ENCODE measurements at places on chromosomes 2 and 18.

GRCh38 chr2:185284696-185285095 is 453.9 kb upstream of the FSIP2 start:
- DNase-seq: no peak

DNA sequence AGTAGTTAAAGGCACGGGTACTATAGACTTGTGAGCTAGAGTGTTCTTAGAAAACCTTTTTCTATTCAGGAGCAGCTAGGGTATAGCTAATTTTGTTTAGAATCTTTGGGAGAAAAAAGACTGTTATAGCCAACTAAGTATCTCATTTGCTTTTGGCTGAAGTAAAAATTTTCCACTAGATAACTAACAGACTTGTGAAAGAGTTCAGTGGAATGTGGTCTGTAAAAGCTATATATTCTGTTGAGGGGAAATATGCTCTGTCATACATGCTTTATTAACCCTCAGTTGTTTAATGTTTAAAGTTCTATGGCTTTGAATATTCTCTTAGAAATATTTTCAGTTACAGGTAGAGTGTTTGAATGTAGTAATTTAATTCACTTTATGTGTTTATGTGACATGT is 49.7 kb downstream of the RIF1 start:
- DNase-seq: no peak

DNA sequence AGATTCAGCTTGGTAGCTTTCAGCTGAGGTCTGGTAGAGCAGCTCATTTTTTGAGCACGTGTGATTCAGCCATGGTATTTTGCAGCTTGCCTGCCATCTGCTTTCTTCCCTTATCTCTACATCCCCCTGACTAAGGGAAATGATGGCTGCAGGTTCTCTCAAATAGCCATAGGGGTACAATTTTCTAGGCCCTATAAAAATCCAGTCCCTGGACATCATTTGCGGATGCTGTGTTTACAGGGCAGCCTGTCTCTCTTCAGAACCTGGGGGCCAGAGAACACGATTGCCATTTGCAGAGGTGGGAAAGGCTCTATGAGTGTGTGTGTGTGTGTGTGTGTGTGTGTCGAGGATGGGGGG is 442.7 kb upstream of the MEIS1 start:
- DNase-seq: no peak

- no peak for DNase-seq
Observed at GRCh38 chr2:233178994-233179847, 72.3 kb upstream of the ATG16L1 start.

- no peak for DNase-seq
Observed at GRCh38 chr2:38301340-38301968, 75.6 kb downstream of the ATL2 start.

- DNase-seq: no peak
Observed at GRCh38 chr2:230983566-230983965, 12.4 kb upstream of the SPATA3 start.

GRCh38 chr2:29109246-29109645 is 6.0 kb upstream of the CLIP4 start:
- no peak for DNase-seq
